Activated CD8-positive, alpha-beta memory T cell treated with anti-CD3 and anti-CD28 coated beads for 36 hours (primary cell): ENCODE measurements at places on chromosomes 13 and 19. TPM values are rescaled to one million over a fixed set of nuclear protein-coding genes. Genes with fewer than 3 reads are reported as not detected.

Gene LENG8
- total RNA-seq: 132 TPM

Gene STOML3
- total RNA-seq: not detected

Gene NLRP9
- not detected for total RNA-seq

Gene GAS6
- total RNA-seq: 0.17 TPM

Gene NFIX
- total RNA-seq: 2.2 TPM
